ENCODE measurements at places on chromosomes 4 and X.
A peak's percentile ranks its signal among the peaks of the same experiment; 100 is the strongest.

DNA sequence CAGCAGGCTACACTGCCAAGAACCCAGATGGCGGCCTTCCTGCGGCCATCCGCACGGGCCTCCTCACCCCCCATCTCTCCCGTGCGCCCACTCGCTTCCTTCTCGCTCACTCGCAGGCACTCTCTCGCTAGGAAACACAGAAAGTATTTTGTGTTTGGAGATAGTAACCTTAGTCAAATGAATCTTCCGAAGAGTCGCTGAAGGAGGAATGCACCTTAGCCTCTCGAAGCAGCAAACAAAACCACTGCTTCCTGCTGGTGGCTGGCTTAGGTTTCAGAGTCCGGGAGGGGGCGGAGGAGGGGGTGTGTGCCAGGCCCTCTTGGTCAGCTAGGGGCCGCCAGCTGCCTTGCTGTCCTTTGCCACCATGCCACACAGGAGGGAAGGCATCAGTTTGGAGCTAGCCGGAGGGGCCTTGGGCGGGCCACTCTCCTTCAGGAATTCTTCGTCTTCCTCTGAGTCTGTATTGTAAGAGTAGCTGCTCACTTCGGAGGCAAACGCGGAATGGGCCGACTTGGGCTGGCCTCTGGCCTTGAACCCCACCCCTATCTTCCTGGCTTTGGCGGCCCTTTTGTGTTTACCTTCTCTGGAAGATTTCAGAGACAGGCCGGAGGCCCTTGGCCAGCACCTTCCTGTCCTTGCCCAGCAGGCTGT, 73.2 kb upstream of the UCP1 start:
- DNase-seq, result peak; percentile 45

DNA sequence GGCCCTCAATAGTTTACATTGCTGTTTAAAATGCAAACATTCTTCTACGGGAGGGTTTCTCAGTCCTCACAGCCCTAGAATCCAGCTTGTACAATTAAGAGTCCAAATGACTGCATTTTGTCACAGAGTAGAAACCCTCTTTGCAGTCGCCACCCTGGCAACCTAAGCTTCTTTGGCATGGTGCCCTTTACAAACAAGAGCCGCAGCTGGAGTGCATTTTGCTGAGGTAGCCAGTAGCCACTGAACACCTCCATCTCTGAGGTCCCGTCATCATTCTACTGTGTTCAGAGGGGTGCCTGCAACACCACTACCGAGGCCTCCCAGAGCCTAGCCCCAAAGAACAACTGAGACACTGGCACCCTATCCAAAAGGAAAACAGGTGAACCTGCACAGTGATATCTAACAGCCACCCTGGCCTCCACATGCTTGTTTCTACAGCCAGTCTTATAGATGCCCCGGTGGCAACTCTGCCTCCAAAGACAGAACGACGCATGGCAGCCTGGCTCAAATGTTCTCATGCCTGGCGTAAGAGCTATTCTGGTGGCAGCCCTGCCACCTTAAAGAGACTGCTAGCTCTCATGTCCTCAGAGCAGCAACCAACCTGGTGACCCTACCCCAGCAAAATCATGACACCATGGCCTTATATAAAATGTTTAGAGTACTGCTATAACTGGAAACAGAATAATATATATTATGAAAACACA, 801.9 kb downstream of the TECRL start:
- no peak for DNase-seq

GRCh38 chr4:175824076-175824475, 12.0 kb upstream of the GPM6A start:
- DNase-seq, result no peak

DNA sequence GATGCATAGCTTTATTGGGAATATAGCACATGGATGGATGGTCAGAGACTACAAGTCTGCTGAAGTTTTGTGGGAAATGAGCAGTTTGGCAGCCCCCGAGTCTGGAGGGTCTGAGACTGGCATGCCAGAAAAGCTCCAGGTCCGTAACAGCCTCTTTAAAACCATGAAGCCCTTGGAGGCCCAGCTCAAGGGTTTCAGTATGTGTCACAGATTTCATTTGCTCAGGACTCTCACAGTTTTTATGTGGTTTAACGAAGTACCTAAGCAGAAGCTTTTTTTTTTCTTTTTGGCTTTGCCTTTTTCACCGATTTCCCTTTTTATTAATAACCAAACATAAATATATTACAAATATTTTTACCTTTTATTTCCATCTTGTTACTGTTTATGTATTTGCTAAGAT, 30.6 kb upstream of the TMEM184C start:
- no peak for DNase-seq

- DNase-seq, result no peak
Measured at GRCh38 chrX:144791298-144791697, 456.0 kb upstream of the SPANXN1 start.

- peak; percentile 59 for DNase-seq
Measured at GRCh38 chrX:47623540-47624027, 3.9 kb upstream of the SYN1 start.

GRCh38 chrX:22634751-22635150, 362.0 kb downstream of the CBLL2 start:
- DNase-seq, result no peak

DNA sequence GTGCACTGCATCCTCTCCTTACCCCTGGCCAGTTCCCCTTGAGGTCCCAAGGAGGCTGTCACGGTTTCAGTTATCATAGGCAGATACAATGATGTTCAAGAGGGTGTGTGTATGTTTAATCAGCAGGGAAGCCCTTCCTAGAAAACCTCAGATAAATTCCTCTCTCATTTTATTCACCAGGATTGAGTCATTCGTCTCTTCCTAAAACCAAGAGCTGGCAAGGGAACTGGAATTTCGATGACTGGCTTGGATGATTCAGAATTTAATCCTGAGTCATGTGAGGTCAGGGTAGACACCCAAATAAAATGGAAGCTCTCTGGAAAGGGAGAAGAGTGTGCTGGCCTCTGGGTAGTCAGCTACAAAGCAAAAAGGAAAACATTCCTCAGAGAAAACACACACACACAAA, 106.2 kb upstream of the RAPGEF2 start:
- no peak for DNase-seq

DNA sequence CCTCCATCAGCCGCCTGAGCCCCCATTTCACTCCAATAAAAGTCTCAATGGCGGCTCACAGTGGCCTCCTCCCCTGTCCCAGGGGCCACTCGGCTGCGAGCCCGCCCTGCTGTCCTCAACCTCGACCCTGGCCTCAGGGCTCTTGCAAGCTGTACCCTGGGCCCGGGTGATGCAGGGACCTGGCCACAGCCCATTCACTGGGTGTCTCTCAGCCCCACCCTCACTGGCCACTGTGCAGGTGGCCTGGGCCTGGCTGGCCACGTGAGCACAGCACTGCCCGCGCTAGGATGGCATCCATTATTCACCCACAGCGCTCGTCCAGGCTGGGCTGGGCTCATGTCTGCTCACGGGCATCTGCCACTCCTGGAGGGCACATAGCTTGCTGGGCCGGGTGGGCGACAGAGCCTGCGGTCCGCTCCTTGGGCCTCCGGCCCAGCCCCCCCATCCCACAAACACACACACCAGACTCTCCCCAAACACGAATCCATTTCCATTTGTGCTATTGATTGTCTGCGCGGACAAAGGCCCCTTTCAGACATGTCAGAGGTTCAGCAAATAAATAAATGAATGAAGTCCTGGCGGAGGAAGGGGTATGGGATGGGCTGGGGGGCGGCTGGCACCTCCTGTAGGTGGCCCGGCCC, 16.5 kb upstream of the FGFR3 start:
- no peak for DNase-seq

DNA sequence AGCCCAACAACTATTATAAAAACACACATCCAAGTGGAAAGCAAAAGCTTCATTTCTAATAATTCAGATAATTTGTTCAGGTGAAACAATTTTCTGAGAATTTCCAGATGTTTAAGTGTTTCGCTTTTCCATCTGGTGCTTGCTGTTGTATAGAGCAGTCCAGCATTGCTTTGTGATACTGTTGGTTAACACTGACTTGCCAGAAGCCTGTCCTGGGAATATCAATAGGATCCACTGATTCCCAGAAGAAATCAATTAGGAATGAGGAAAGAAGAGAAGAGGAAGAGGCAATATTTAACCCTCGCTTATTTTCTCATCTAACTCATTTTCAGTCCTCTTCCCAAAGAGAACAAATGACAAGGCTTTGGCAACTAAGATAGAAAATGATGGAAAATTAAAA, 94.9 kb upstream of the DDIT4L start:
- no peak for DNase-seq

DNA sequence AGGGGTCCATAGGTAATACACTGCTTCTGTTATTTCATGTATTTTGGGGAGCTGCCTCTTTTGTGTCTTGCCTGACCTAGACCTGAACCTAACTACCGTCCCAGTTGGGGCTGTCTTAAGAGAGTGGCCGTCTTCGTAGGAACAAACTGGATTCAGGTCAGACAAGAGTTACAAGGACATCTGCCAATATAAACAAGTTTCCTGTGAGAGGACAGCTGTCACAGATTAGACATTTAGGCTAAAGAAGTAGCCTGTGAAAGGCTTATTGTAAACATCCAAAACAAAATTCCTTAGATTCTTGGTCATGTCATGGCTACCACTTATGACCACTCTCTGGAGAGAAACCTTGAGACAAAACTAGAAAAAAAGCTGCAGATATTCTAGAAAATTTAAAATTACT, 797.6 kb upstream of the AADAT start:
- no peak for DNase-seq

- DNase-seq, result peak; percentile 86
Measured at GRCh38 chrX:1246816-1247215, 21.8 kb upstream of the CSF2RA start.

- peak; percentile 79 for DNase-seq
Measured at GRCh38 chrX:24149351-24150050, at the start of gene ZFX. TSS of gene ZFX (plus strand) at chrX:24149729. CDS start at chrX:24172743, 23,014 bp downstream.

DNA sequence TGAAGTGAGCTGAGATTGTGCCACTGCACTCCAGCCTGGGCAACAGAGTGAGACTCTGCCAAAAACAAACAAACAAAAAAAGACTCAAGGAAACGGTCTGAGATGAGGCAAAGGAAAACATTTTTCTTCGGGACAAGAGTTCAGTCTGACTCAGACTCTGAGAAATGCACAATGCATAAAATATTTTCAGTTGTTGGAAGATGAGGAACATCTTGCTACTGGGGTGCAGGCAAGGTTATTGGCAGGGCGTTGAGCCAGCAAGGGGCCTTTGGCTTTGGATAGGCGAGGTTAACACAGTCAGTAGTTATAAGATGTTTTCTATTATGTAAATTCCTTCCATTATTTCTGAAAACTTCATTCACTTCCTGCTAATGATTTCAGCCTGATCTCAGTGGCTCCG, 96.1 kb upstream of the VCX start:
- DNase-seq, result no peak

DNA sequence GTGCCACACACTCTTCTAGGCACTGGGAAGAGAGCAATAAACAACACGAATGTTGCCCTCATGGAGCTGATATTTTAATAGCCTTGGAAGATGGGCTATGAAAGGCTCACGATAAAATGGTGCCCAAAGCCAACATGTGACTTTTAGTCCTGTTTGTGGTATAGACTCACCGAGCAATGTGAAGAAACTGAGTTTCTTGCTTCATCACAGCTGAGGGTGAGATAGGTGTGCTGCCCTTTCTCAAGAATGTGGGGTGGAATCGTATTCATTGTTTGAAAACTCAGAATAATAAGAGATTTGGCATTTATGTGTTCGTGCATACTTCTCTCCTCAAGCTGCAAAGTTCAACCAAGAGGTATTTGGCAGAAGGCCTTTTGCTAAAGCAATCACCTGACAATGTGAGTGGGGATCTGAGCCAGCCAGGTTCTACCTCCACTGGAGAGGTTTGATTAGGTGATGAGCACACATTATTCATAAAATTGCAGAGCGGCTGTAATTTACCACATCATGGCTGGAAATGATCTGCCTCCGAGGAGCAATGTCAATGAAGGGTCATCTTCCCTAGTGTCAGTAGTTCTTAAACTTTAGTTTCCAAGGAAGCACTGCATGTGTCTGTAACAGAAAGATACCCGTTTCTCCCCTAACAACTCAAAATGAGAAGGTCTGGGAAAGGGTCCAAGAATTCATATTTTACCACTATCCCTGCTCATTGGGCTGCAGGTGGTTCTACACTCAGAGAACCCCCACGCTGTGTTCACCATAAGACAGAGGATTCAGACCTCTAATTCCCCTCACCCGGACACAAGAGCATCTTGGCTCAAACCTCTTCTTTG, 41.9 kb upstream of the CBR4 start:
- no peak for DNase-seq

GRCh38 chr4:73341454-73341853, 62.6 kb upstream of the ALB start:
- DNase-seq, result no peak

DNA sequence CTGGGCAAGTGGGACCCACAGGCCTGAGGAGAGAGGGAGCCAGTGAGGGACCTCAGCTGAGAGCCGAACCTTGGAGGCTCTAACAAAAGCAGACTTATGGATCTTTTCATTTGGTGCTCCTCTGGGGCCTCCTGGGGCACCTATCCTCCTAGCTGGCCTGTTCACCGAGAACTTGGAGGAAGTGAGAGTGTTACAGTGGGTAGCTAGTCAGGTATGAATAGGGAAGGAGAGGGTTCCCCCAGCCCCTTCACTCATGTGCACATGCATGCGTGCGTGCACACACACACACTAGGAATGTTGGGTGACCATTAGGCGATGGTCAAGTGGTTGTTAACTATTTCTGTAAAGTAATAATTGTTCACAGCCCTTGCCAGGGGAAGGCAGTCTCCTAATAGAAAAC, 18.6 kb upstream of the TMEM185A start:
- no peak for DNase-seq

- DNase-seq, result no peak
Measured at GRCh38 chr4:18571301-18571761, 549.8 kb upstream of the LCORL start.

- no peak for DNase-seq
Measured at GRCh38 chr4:23779839-23780238, 110.0 kb downstream of the PPARGC1A start.

DNA sequence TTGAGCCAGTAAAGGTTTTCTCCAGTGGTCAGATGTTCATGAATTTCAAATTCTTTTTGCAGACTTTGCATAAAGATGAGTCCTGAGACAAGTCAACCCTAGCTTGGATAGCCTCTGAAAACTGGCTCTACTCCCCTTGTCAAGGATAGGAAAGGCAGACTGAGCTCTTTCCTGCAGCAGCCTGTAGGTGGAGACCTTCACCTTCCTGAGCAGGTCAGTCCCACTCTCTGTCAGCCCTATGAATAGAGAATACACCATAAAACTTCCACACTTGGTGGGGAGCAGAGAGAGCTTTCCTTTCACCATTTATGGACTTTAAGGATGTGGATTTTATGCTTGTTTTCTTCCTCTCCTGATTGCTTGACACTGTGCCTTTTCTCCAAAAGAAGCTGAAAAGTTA, 41.9 kb downstream of the PCDH19 start:
- DNase-seq, result no peak

DNA sequence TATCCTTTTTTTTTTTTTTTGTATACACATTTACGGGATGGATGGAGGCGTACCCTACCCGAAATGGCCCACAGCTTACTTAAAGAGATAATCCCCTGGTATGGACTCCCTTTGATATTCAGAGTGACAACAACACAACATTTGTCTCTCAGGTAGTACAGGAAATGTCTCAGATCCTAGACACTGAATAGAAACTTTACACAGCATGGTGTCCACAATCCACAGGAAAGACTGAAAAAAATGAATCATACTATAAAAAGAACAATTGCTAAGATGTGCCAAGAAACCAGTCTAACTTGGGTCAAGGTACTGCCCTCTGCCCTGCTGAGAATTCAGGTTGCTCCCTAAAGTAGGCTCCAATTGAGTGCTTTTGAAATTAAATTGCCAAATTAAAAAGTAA, 100.8 kb upstream of the LANCL3 start:
- no peak for DNase-seq

GRCh38 chrX:103910430-103910829, 52.0 kb upstream of the TMSB15B start:
- DNase-seq, result no peak

- DNase-seq, result peak; percentile 53
Measured at GRCh38 chr4:123250843-123251242, 145.8 kb upstream of the SPRY1 start.

GRCh38 chrX:47247206-47247998, 14.6 kb downstream of the USP11 start:
- no peak for DNase-seq

Data from Right ventricle myocardium superior (tissue), 1 donor.